ENCODE measurements at places on chromosomes 2 and 18.

DNA sequence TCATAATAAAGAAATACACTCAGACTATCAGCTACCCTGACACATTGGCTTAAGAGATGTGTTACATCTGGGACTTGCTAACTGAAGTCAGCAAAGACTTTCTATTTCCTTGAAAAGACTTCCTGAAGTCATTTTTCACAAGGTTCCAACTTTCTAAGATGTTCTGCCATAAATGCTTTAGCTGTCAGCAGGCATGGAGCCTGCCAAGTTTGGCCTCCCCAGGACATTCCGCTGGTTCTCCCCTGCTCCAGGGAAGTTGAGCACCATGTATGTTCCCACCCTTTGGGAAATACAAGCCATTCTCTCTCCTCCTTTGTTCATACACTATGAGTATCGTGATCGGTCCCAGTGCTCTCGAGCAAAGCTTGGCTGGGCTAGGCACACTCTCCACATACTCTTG is 202.7 kb upstream of the CCDC68 start:
- DNase-seq: no peak

GRCh38 chr18:13240060-13240725 is 21.6 kb downstream of the LDLRAD4 start:
- DNase-seq: no peak

DNA sequence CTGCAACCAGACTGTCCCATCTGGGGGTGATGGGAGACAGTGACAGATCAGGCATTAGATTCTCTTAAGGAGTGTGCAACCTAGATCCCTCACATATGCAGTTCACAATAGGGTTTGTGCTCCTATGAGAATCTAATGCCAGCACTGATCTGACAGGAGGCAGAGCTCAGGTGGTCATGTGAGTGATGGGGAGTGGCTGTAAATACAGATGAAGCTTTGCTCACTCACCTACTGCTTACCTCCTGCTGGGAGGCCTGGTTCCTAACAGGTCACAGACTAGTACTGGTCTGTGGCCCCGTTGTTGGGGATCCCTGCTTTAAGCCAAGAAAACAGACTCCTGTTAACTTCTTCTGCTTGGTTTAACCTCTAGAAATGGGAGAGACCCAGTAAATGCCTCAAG is 3.2 kb downstream of the CYP27A1 start:
- no peak for DNase-seq

DNA sequence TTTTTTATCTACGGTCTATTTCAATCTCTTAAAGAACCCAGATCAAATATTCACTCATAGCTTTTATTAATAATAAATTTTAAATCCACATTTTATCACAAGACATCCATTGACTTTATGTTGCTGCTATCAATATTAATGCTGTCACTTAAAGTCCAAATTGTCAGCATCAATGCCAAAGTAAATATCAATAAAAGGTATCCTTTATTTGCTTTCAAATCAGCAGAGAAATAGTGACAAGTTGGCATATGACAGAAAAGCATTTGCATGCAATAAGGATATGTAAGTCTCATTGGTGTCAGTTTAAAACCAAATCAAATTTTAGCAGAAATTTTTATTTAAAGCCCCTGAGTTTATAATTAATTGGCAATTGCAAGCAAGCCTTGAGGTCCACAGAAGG is 775.4 kb downstream of the ADCYAP1 start:
- no peak for DNase-seq

DNA sequence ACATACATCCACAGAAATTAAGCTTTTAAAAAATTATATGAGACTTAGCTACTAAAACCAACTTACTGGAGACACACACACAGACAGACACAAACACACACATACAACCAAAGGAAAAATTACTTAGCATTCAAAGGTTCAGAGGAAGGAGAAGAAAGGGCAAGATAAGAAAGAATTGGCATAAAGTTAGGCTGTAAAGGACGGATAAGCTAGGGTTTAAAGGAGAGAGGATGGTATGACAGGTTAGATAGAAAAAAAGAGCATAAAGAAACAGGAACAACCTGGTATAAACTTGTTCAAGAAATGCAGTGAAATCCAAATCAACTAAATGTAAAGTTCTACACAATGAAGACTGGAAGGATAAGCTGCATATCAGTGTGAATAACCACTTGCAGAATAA is 73.4 kb downstream of the SLC66A3 start:
- DNase-seq: no peak

GRCh38 chr2:157934684-157935377 is 58.7 kb upstream of the ACVR1 start:
- DNase-seq: no peak

DNA sequence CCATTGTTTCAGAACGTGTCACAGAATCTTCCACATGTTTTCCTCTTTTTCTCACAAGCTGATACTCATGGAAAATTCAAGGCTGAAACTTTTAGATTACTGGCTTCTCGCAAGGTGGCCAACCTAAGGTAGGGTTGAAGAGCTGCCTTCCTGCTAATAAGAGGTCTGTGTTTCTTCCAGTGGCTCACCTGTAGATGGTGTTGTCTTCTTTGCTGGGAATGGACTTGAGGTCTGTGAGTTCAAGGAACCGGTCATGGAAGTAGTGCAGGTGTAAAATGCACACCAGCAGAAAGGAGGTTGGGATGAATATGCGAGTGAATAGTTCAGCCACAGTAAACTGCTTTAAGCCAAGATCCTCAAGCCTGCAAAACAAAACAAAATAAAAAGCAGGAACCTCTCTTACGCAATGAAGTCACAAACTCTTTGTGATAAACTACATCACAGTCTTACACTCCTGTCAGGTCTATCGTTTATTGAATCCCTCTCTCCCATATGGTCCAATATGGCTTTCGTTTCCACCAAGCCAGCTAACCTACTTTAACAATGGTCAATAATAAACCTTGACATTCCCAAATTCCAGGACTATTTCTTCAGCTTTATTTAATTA is 258.9 kb downstream of the NAPG start:
- DNase-seq: no peak

GRCh38 chr18:79553696-79554095 is 125.9 kb upstream of the CTDP1 start:
- DNase-seq: no peak

GRCh38 chr2:42123426-42123825 is 45.7 kb upstream of the EML4 start:
- no peak for DNase-seq
